Metanephros (tissue), 2 donors: ENCODE measurements at places on chromosomes 13 and 19. TPM values are rescaled to one million over a fixed set of nuclear protein-coding genes. Genes with fewer than 3 reads are reported as not detected.

The ATP8B3 gene
- 1.9 TPM for total RNA-seq

The TSEN34 gene
- total RNA-seq: 65.2 TPM

The BRME1 gene
- total RNA-seq: 4.2 TPM

The ZNF431 gene
- total RNA-seq: 30.9 TPM

The ZNF480 gene
- total RNA-seq: 8.2 TPM

The CYP4F12 gene
- 4.1 TPM for total RNA-seq

The PPAN gene
- 18.2 TPM for total RNA-seq

The KIR3DL1 gene
- not detected for total RNA-seq

The DACH1 gene
- 54.5 TPM for total RNA-seq

The ZNF829 gene
- total RNA-seq: 3.3 TPM

The LRRC4B gene
- total RNA-seq: 35.3 TPM

The SMAD9 gene
- 32.3 TPM for total RNA-seq

The VSTM1 gene
- total RNA-seq: 2.9 TPM

The SMIM44 gene
- total RNA-seq: 0.99 TPM

The STOML3 gene
- not detected for total RNA-seq

The KMT5C gene
- total RNA-seq: 22.5 TPM
